NCI-H2107 (cell line): ENCODE measurements at places on chromosomes 3 and 15.

DNA sequence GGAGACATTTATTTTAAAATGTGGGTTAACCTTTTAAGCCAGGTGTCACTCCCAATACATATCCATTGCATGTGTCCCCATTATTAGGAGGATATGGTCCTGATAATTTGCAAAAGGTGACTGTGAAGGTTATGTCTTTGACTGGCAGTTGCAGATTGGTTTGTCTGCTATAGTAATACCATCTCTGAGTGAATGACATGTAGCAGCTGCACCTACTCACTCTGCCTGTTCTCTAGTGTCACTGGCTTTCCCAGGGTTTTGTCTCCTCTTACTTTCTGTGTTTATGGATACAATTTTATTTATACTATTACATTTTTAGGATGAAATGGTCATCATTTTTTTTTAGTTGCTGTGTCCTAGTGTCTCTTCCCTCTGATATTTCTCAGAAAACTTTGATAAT is 393.2 kb downstream of the C3orf38 start:
- no peak for DNase-seq

GRCh38 chr3:82474711-82475110 is 713.3 kb upstream of the GBE1 start:
- no peak for DNase-seq

GRCh38 chr15:47473106-47473725 is 244.1 kb upstream of the SEMA6D start:
- no peak for DNase-seq

GRCh38 chr3:129554356-129555152 is 11.6 kb downstream of the H1-8 start:
- DNase-seq = no peak

- DNase-seq = no peak
Observed at GRCh38 chr3:14301558-14301957, 100.8 kb upstream of the SLC6A6 start.

DNA sequence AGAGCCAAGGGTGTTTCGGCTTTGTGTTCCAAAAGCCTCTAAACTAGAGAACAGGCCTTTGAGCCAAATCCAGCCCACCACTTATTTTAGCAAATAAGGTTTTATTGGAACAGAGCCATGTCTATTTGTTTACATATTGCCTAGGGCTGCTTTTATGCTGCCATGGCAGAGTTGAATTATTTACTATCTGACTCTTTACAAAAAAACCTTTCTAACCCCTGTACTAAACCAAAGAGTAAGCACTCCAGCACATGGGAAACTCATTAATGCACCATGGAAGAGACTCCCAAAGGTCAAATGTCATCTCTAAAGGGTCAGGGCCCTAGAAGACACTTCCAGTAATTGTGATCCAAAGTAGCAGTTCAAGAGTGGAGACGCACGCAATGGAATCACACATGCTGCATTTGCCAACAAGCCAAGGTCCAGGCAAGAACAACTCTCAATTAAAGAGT is 22.3 kb downstream of the OSBPL10 start:
- DNase-seq = no peak

DNA sequence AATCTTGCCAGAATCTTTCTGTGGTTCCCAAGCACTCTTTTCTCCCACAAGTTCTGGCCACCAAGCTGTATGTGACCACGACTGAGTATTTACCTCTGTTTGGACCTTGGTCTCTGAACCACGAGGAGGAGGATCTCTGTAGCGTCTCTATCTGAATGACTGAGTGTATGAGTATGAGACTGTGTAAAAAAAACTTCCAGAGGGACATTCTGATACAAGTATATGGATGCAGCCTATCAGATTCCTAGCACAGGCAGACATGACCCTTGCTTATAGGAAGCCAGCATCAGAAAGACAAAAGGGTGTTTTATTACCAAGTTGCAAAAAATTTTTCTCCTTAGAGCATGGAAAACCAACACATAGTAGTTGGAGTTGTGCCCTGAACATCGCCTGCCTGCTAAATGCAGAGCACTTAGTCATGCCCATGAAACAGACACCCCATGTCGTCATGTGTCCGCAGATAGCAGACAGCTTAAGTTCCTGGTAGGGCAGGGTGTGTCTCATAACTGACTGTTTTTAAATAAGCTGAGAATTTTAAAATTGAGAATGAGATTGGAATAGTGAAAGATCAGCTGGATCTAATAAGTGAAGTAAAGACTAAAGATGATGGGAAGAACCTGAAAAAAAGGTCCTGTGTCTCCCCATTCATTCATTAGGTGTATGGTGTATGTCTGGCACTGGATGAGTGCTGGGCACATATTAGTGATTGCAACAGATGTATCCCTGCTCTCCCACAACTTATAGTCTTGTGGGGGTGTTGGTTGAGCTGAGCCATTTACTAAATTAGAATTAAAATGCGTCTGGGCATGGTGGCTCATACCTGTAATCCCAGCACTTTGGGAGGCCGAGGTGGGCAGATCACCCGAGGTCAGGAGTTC is 30.9 kb downstream of the DAG1 start:
- no peak for DNase-seq

GRCh38 chr15:70767667-70768066 is 4.3 kb upstream of the UACA start:
- no peak for DNase-seq

- DNase-seq = no peak
Observed at GRCh38 chr3:177681852-177682251, 484.6 kb upstream of the TBL1XR1 start.

DNA sequence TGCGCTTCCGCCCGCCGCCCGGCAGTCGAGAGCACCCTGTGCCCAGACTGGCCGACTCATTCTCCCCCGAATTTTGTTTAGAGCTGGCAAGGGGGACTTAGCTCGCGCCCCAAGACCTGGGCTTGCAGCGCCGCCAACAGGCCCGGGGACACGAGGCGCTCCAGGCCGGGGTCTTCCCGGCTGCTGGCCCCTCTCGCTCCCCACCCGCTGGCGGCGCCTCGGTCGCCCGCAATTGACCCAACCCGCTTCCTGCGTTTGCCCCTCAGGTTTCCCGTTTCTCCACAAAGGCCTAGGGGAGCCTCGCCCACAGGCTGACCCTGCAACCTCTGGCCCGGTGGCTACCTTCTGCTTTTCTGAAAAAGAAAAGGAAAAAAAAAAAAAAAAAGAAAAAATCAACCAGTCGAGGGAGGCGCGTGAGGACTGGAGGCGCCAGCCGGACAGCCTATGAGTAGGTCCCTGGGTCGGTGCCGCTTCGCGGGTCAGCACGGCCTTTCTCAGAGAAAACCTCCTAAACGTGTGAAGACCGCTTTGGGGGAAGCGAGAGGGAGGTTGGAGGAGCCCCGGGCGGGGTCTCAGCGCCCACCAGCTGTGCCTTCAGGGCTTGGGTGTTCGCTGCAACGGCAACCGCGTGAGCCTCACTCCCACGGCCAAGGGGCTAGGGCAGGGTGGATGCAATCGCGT is 7.2 kb downstream of the FOXL2 start:
- no peak for DNase-seq
